ENCODE measurements at places on chromosomes 1 and 21.

DNA sequence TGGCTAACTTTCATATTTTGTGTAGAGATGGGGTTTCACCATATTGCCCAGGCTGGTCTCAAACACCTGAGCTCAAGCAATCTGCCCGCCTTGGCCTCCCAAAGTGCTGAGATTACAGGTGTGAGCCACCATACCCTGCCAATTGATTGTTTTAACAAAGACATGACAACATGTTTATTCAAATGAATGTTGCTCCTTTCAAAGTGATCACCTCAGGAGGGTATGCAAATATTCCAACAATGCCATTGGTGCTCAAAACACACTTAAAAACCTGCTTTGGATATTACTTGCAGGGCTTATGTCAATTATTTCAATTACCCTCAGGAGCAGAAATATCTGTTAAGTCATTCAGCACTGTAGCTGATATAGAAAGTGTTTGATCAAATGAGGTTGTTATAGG lies 7.9 kb downstream of the LAX1 start:
- no peak for DNase-seq

DNA sequence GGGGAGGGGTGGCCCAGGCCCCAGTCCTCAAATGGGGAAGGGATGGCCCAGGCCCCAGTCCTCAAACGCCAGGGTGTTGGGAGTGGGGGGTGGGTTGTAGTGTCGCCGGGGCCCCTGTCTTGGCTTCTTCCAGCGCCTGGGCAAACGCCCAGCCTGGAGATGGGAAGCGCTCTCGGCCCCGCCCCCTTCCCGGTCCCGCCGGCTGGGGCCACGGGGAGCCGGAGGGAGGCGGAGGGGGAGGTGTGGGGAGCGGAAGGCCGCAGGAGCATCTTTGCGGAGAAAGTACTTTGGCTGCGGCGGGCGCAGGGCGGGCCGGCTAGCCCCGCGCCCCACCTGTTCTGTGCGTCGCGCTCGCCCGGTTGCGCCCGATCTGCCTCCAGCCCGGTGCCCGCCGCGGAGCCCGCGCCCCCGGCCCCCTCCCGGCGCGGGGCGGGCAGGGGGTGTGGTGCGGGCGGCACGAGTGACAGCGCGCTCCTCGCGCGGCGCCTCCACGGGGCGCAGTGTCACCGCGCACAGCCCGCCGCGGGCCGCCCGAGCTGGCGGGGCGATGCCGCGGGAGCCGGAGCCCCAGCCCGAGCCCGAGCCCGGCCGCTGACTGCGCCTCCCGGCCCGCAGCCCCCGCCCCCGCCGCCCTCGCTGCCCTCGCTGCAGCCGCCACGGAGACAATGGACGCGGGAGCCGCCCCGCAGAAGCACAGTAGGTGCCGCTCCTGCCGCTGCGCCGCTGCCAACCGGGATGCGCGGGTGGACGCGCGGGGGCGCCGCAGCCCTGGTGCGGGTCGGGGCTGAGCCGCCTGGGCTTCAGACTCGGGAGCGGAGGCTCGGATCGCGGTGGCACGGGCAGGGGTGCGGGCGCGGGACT lies 31.1 kb upstream of the PEX10 start:
- peak; percentile 52 for DNase-seq

GRCh38 chr1:101088431-101088830 lies 62.8 kb upstream of the DPH5 start:
- no peak for DNase-seq

DNA sequence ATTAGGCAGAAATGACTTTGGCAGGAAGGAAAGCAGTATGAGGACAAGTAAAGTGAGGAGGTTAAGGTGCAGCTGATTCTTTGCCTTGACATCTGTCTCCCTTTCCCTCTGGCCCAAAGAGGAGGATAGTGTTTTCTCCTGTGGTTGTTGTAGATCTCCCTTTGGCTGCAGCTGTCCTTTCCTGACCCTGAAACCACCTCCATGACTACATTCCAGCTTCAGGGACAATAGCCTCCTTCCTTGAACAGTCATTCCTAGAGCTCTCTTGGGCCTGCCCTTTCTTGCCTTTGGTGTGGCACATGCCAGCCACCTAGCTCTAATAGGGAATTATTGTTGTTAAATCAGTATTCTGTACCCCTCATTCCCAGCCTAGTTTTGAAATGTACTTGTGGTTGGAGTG lies 6.2 kb downstream of the ZMYM1 start:
- no peak for DNase-seq

- no peak for DNase-seq
Measured at GRCh38 chr1:203426870-203427269, 48.7 kb upstream of the PRELP start.

DNA sequence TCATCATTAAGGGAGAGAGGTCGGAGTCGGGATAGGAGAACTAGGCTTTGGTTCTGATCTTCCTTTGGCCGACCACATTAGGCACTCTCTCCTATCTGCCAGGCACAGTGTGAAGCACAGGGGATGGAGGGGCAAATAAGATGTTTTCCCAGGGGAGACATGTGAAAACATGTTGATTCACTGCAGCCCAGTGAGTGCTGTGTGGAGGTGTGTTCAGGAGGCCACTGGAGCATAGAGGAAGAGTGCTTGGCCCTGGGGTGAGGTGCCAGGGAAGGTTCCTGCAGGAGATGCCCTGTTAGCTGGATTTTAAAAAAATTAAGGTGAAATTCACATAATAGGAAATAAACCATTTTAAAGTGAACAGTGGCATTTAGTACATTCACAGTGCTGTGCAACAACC lies 3.7 kb downstream of the VANGL2 start:
- DNase-seq: no peak

DNA sequence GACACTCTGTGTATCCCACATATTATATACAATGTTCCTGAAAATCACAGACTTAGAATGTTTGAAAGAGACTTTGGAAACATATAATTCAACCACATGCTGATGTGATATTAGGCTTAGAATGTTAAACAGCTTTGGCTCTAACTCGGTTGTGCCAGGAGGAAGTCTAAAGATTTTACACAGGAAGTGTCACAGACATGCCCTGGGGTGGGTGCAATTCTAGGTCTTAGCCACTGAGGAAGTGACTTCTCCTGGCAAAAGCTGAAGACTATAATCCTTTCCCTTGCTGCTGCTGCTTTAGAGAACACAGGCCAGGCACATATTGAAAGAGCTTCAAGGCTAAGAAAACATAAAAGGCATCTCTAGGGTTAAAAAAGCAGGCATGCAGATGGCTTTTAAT lies 51.0 kb downstream of the RPL5 start:
- DNase-seq: peak; percentile 32
